ENCODE measurements at places on chromosomes 7 and 10. TPM values are rescaled to one million over a fixed set of nuclear protein-coding genes. Genes with fewer than 3 reads are reported as not detected.

Gene TSPAN33
- total RNA-seq = 4.8 TPM

Gene TMEM184A
- 57.6 TPM for total RNA-seq

DNA sequence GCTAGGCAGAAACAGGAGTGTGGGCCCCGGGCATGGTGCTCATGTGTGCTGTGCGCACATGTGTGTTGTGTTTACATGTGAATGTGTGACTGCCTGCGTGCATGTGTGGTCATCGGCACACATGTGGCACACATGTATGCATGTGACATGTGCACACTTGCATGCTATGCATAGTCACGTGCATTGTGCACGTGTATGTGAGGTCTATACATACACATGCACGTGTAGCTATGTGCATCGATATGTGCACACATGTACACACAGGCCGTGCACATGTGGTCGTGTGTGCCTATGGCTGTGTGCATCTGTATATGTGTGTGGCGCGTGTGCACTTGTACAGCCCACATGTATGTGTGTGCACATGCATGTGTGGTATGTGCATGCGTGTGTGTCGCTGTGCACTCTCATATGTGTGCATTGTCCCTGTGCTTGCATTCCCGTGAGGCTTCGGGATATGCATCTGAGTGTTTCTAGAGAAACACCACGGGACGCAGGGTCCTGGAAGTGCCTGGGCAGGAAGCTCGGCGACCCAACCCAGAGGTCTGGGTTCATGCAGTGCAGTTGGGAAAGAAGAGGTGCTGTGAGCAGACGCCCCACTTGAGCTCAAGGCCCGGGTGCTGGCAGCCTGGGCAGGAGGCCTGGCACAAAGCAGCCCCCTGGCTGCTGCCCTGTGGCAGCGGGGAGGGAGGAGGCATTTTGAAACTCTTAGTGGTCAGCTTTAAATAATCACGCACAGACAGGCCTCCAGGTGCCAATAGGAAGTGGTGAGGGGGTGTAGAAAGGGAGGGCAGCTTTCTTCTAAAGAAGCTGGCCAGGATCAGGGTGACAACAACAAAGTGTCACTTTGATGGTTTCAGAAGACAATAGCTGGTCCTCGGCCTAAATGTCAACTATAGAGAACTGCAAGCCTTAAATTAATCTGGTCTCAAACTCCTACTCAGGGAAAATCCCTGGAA lies 410.0 kb upstream of the MGMT start:
- DNase-seq = no peak

DNA sequence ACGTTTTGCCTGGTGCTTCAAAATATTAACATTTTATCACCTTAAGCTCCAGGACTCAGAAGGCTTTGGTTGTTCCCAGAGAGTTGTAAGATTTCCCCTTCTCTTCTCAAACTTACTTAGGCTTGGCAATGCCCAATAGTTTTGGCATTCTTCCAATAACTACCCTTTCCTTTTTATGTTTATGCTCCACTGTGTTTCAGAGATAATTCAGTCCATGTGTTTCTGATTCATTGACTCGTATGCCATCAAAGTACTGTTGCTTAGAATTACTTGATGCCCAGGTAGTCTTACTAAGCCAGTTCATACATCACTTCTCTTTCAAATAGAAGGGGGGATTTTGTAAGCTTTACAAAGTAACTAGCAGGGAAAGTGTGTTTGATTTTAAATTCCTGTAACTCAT lies 66.6 kb downstream of the AGMO start:
- no peak for DNase-seq

DNA sequence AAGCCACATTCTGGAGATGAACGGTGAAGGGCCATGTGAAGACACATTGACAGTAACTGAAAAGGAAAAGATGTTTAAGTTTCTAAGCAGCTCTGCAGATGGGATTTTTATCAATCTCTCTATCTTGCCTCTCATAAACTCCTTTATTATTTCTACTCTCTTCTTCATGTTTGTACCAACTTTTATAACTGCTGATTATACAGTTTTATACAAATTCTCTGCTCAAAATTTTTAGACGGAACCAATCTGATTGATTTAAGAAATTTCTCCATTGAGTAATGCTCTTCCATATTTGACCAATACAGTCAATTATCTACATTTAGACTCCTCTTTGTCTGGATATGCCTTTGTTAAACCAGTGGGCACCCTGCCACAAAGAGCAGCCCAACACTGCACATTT lies 31.7 kb downstream of the TFPI2 start:
- no peak for DNase-seq

DNA sequence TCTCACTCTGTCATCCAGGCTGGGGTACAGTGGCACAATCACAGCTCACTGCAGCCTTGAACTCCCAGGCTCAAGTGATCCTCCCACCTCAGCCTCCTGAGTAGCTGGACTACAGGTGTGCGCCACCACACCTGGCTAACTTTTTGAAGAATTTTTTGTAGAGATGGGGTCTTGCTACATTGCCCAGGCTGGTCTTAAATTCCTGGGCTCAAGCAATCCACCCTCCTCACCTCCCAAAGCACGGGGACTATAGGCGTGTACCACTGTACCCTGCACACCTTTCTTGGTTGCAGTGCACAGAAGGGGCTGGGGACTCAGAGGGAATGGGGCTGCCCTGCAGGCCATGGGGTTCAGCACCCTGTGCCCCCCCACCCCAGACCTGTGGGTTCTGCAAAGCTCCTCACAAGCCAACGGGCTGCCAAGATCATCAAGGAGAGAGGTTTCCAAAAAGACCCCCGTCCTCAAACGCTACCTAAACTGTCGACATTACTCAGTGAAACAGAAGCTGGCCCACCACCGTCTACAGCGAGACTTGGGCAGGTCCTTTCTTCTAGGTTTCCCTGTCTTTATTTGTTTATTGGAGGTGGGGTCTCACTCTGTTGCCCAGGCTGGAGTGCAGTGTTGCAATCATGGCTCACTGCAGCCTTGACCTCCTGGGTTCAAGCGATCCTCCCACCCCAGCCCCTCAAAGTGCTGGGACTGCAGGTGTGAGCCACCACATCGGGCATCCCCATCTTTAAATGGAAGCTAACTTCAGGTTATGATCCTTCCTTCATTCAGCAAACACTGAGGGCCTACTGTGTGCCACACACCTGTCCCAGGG lies 26.6 kb upstream of the ELFN1 start:
- no peak for DNase-seq

DNA sequence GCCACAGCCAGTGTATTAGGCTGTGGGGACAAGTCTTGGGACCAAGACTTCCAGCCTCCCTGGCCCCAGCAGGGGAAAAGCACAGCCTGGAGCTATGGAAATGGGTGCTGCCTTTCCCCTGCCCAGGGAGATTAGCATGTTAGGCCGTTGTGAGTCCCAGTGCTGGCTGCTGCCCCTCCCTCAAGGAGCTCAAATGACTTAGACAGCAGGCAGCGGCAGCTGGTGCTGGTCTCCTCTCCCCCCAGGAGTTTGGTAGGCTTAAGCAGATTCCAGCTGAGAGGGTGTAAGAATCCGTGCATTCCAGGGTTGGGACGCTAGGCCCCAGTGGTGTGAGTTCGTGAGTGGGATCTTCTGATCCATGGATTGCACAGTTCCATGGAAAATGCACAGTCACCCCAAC lies 301.5 kb upstream of the PHF14 start:
- no peak for DNase-seq

DNA sequence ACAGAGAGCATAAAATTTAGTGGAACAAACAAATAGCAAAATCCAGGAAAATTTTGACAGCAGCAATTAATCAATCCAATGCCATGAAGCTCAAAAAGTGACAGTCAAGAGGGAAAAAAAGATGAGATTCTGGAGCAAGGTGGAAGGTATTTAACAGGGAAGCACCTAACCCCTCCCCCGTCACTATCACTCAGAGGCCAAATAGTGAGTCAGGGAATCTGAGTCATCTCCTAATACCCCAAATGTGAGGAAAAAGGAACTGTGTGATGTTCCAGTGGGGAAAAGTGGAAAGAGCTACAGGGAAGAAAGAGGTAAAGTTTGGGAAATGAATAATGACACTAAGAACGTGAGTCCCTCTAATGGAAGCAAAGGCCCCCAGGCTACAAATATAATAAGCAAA lies 113.2 kb upstream of the PHF14 start:
- no peak for DNase-seq

- DNase-seq = no peak
Measured at GRCh38 chr7:35749556-35749955, 51.3 kb upstream of the SEPTIN7 start.

- no peak for DNase-seq
Measured at GRCh38 chr10:12658526-12658925, 309.2 kb downstream of the CAMK1D start.

Gene PHKG1
- total RNA-seq = 1.5 TPM

DNA sequence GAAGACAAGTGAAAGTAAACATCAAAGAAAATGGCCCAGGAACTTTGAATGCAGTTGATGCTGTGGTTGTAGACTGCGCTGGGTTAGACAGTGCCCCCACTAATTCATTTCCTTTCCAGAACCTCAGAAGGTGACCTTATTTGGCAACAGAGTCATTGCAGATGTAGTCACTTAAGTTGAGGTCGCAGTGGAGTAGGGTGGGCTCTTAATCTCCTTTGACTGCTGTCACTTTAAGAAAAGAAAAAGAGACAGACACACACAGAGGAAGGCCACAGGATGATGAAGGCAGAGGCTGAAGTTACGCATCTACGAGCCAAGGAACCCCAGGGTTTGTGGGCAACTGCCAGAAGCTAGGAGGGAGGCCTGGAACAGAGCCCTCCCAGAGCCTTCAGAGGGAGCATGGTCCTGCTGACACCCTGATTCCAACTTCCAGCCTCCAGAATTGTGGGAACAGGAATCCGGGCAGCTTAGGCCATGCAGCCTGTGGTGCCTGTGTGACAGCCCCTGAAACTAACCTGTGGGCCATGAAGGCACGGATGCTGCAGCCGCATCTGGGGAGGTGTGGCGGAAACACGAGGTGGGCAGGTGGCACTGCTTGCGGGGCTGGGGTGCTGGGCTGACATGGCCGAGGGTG lies 107.6 kb downstream of the PRKAG2 start:
- no peak for DNase-seq

DNA sequence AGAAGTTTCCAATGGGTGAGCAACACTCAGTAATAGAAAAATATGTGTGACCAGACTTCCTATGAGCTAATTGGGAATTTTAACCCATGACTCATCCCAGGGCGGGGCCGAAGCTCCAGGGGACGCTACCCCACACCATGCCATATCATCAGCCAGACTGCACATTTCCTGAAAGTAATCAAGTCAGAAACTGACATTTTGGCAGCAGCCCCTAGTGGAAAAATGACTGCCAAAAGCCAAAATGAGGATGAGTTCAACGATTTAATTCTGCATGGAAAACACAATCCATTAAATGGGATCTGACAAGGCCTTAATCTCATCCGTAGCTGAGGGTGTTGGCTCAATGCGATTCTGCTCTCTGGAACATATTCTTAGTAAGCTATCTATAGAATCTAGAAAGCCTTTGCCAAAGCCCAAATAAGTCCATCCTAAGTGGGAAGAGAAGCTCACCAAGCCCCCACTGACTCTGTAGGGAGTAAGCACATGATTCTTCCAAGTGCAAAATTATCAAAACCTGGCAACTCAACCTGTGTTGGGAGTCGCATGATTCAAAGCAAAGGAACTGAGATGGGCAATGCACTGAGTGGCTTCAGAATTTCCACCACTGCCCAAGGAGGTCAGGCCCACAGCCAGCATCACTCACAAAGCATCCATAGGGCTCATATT lies 93.1 kb upstream of the PDE1C start:
- no peak for DNase-seq

Gene CALHM3
- total RNA-seq = not detected

Gene ECHDC3
- total RNA-seq = 10.5 TPM

DNA sequence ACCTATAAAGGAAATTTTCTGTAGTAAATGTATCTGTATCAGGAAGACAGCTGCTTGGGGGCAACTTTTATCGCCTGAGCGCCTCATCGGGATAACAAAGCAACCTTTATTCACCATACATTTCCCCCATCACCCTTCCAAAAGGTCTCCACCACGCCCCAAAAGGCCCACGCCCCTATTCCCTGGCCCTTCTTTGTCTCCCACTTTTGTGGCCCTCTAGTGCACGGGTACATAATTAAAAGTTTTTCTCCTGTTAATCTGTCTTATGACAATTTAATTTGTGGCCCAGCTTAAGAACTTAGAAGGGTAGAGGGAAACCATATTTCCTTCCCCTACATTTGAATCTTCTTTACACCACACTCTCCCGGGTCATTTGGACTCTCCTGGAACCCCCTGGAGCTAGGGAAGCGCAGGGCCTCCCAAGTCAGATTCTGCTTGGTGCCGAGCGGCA lies 625 bp downstream of the RP9 start:
- DNase-seq = no peak

- DNase-seq = no peak
Measured at GRCh38 chr10:132447446-132448247, 50.6 kb downstream of the PWWP2B start.

GRCh38 chr7:32047075-32047474 lies 23.1 kb downstream of the PDE1C start:
- no peak for DNase-seq

DNA sequence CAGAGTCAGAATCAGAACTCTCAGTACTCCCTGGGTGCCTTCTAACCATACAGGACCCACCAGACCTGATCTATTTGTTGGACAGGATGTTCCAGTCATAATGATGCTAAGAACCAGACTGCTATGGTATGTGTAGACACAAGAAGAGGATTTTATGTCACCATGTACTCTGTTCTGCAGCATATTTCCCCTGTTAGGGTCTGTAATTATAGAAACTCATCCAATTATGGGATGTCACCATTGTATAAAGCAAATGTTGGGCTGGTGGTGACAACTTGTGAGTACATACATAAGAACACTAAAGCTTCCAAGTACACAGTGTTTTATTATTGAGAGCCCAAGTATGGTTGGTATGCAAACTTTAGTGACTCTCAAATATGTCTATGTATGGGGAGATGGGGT lies 67.1 kb upstream of the AGBL3 start:
- DNase-seq = no peak

- no peak for DNase-seq
Measured at GRCh38 chr7:69657985-69658384, 59.7 kb downstream of the AUTS2 start.

DNA sequence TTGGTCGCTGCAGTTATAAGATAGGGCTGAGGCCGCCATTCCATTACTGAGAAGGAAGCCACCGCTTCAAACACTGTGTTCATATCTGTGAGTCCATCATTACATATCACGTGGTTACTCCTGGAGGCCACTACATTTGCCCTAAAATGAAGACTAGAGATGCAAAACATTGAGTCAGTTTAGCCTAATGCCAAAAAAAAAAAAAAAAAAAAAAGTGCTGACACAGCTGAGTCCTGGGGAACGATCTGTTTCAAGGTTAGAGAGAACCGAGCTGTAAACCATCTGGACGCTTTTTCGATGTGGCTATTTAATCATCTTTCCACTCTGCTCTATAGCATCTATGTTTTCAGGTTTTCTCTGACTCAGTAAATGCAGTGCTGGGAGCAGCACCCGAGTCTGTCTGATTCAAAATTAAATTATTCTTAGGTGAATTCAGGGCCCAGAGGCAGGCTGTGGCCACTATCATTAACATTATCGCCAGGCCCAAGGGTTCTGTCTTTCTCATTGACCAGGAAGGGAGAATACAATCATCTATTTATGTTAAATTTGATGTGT lies 449.1 kb downstream of the PAXIP1 start:
- no peak for DNase-seq

- DNase-seq = no peak
Measured at GRCh38 chr10:11612021-11613001, 861 bp upstream of the USP6NL start.

- DNase-seq = no peak
Measured at GRCh38 chr10:21257191-21257590, 268.3 kb downstream of the SKIDA1 start.

Gene POLR2J2
- 7.9 TPM for total RNA-seq

Measured in left colon (tissue), 2 donors.